Thyroid gland (tissue), 4 donors: ENCODE measurements at places on chromosomes 3 and 15.

GRCh38 chr3:72810659-72811434 lies 37.4 kb downstream of the SHQ1 start:
- no peak for DNase-seq

DNA sequence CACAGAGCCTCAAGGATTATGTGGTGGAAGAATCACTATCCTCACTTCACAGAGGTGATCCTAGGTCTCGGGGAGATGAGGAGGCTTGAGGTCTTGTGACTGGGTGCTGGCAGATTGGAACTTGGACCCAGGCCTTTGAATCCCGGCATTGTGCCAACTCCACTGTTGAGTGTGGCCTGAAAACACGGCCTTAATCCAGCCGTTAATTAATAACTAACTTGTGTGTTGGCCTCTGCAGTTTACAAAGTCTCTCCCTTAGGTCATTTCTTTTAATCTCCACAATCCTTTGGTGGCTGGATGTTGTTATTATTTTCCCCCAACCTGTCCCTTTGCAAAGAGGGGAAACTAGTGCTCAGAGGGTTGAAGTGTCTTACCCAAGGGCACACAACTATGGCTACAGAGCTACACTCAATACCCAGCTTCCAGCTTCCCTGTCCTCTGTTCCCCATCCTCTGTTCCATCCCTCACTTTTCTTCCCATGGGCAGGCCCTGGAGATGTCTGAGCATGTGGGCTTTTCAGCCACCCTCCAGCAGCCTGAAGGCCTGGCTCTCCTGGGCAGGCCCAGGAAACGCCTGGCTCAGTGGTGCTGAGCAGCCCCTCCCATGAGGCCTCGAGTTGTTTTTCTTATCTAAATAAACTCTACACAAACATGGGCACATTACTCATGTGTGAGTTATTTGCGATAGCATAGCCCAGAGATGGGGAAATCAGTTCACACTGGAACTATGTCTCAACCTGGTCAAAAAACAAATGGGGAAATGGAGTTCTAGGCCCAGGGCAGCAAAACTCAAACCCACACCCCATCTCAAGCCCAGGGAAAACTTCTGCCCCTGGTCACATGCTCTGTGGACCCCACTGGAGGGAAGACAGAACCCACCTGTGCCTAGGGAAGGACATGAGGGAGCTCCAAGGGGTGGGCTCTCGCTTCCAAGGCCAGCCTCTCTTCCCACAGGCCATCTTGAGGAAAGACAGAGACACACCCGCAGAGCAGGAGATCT lies 16.8 kb upstream of the SMAD3 start:
- peak; percentile 92 for DNase-seq

- DNase-seq = no peak
Observed at GRCh38 chr3:129635656-129636055, 29.2 kb upstream of the PLXND1 start.

- no peak for DNase-seq
Observed at GRCh38 chr3:156533205-156533604, 21.7 kb downstream of the SSR3 start.

DNA sequence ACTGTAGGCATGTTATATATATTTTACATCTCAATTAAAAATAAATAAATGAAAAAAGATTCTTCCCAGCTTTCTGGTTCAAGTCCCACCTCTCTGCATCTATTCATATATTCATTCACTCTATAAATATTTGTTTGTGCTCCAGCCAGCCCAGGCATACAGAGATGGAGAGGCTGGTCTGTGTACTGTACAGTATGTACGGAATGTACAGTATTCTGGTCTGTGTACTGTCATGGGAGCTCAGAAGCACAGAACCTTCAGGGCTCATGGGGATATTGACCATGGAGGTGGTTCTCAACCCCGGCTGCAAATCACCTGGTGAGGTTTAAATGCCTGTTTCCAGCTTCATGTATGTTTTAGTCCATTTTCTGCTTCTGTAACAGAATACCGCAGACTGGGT lies 13.8 kb downstream of the CORO2B start:
- no peak for DNase-seq

GRCh38 chr15:35040339-35041255 lies 44.5 kb downstream of the NANOGP8 start:
- DNase-seq = no peak

- no peak for DNase-seq
Observed at GRCh38 chr3:155661760-155662159, 83.1 kb downstream of the PLCH1 start.

- DNase-seq = no peak
Observed at GRCh38 chr15:89399238-89400115, 64.9 kb upstream of the POLG start.

- DNase-seq = no peak
Observed at GRCh38 chr3:149221783-149222517, at the start of gene CP. TSS of gene CP (minus strand) at chr3:149221829. CDS start at chr3:149221792, 37 bp downstream.

GRCh38 chr3:111976254-111976653 lies 2.6 kb upstream of the ABHD10 start:
- no peak for DNase-seq

DNA sequence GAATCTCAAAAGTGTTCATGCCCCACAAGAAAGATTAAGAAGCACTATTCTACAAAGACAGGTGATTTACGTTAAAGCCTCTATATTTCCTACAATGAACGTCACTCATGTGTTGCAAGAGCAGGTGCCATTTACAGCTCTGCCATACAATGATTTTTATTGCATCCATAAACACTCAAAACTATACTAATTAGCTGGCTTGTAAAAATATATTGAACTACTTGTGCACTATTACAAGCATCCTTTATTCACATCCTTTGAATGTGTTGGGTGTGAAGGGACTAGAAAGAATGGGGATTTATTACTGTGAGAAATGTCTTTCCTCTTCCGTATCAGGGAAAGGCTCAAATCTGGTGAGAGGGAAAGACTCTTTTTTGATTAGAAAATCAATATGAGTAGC lies 50.7 kb upstream of the C3orf49 start:
- DNase-seq = no peak

- DNase-seq = no peak
Observed at GRCh38 chr3:47692158-47692557, 89.5 kb downstream of the SMARCC1 start.

DNA sequence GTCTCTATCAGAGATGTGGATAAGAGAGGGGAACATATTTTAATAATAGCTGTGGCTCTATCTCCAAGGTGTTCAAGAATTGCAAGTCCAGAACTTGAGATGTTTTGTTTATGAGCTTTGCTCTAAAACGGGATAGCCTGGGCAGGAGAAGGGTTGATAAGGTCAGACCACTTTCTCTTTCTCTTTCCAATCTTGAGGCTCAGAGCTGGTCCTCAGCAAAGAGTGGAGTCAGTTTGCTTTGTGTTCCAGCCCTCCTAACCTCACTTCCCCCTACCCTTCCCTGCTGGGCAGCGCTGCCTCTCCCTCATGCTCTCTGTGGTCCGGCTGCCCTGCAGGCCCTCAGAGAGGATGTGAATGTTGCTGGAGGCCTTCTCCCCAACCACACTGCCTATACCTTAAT lies 13.8 kb downstream of the KLHL6 start:
- DNase-seq = no peak

GRCh38 chr15:77818484-77819047 lies 185.9 kb upstream of the LINGO1 start:
- no peak for DNase-seq

DNA sequence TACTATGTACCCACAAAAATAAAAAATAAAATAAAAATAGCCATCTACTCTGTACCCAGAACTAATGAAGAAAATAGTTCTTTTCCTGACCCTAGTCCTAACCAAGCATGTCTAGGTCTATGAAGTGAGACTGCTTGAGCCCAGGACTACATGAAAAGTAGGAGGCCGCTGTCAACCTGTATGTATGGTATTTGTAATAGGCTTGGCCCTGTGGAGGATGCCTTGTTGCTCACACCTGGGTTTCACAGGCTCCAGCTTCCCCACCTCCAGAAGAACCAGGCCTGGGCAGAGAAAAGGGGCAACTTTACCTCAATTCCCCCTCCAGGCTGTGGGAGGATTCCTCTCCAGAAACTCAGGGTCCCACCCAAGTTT lies 6.8 kb upstream of the PKM start:
- no peak for DNase-seq

- DNase-seq = no peak
Observed at GRCh38 chr3:111956995-111957734, 21.7 kb upstream of the ABHD10 start.

GRCh38 chr15:98713585-98714001 lies 65.3 kb downstream of the IGF1R start:
- DNase-seq = peak; percentile 49

- no peak for DNase-seq
Observed at GRCh38 chr15:99845009-99845408, 111.8 kb upstream of the LYSMD4 start.

DNA sequence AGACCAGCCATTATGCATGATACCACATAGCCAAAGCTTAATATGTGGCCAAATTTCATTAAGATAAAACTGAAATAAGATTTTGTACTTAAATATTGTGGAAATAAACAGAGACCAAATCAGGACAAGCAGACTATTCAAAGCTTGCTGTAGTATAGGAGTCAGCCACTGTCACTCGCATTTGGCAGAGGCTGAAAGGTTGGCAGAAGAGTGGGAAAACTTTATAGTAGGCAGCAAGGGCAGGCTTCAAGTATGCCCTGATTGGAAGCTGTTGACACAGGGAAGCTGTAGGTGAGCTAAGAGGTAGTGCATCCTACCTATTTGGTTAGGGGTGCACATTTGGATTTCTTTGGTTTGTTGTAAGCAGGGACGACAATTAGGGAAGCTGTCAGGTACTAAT lies 202.5 kb upstream of the PDZRN3 start:
- DNase-seq = no peak

- DNase-seq = no peak
Observed at GRCh38 chr3:23402728-23403492, 199.8 kb downstream of the UBE2E2 start.

GRCh38 chr3:144107923-144108322 lies 136.3 kb downstream of the DIPK2A start:
- DNase-seq = no peak

DNA sequence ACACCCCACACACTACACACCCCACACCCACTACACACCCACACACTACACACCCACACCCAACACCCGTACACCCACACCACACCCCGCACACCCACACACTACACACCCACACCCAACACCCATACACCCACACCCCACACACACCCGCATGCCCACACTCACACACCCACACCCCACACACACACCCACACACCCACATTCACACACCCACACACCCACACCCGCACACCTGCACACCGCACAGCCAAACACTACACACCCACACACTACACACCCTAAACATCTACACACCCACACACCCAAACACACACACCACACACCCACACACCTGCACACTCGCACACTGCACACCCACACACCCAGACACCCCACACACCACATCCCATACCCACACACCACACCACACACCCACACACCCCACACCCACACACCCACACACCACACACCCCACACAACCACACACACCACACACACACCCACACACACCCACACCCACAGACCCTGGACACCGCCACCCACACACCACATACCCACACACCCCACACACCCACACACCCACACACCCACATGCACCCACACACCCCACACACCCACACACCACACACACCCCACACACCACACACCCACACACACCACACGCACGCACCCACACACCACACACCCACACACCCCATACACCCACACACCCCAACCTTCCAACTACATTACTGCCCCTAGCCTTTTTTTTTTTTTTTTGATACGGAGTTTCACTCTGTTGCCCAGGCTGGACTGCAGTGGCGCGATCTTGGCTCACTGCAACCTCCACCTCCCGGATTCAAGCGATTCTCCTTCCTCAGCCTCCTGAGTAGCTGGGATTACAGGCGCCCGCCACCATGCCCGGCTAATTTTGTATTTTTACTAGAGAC lies 16.9 kb downstream of the CEP19 start:
- DNase-seq = no peak

DNA sequence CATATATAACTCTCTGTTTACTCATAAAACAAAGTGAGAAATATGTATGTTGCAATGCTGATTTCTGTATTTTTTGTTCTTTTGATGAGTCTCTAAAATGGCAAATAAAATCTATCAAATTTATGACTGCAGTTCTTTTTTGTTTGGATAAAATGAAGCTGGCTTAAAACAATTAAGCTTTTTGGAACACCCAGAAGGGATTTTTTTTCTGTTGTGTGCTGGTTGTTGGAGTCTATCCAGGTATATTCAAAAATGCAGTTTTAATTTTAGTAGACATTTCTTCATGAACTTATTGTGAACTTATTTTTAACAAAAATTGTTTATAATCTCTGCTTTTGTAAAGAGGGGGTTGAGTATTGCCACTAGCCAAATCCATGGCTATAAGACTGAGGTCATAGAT lies 405.5 kb downstream of the RAP2B start:
- no peak for DNase-seq

- peak; percentile 48 for DNase-seq
Observed at GRCh38 chr3:45679805-45680204, 9.4 kb upstream of the SACM1L start.

- DNase-seq = no peak
Observed at GRCh38 chr15:78637776-78638435, 3.1 kb downstream of the CHRNB4 start.

DNA sequence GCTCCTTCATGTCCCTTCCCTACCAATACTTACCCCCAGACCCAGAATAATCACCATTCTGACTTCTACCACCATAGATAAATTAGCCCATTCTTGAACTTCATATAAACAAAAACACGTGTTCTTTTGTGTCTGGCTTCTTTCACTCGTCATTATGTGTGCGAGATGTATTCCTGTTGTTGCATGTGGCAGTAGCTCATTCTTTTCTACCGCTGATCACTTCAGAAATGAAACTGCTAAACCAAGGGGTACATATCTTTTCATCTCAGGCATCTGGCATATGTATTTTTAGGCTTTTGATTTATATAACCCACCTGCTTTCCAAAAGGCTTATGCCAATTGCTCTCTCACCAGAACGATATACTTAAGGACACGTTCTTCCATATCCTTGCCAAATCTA lies 13.8 kb upstream of the SCG3 start:
- no peak for DNase-seq

GRCh38 chr15:60370105-60370868 lies 27.5 kb downstream of the ANXA2 start:
- DNase-seq = no peak

DNA sequence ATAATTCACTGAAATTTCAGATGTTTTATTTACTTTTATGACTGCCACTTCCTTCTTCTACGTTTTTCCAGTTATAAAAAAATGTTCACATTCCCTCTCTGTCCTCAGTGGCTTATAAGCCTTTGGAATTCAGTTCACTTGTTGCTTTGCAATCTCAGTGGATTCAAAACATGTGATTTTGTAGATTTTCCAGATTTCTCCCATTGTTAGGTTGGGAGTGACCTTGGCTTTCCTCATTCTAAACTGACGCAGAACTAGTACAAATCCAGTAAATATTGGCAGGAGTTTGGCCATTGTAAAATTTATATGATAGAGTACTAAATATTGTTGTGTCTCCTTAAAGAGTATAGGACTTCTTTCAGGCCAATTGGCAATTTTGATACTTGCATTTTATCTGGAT lies 812.3 kb upstream of the ROBO1 start:
- DNase-seq = no peak

- no peak for DNase-seq
Observed at GRCh38 chr3:45537970-45538640, 56.4 kb upstream of the LIMD1 start.
